ENCODE measurements at places on chromosomes 12 and 14.

DNA sequence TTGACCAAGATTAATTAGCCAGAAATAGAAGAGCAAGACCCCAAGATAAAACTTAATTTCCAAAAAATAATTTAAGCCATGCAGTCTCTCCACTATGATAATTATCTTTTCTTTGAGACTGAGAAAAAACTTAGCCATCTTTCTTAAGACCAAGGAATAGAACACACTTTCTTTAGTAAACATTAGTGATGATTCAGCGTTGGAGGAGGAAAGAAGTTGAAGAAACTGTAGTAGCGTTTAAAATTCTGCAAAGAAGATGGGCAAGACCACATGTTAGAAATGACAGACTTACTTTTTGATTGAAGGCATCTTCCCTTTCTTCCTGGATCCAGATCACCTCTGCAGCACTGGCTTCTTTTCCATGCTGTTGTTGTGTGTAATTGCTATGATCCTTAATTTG lies 124.8 kb upstream of the RASSF8 start:
- no peak for DNase-seq

- DNase-seq: no peak
Measured at GRCh38 chr12:4448943-4449850, 3.6 kb upstream of the FGF6 start.

- no peak for DNase-seq
Measured at GRCh38 chr14:41167040-41167439, 439.6 kb upstream of the LRFN5 start.

- DNase-seq: no peak
Measured at GRCh38 chr12:66500841-66501240, 178.0 kb downstream of the GRIP1 start.

GRCh38 chr12:26611598-26611997 lies 221.4 kb downstream of the ITPR2 start:
- DNase-seq: no peak

Data from kidney capillary endothelial cell (primary cell).